T1000 (cell line): ENCODE measurements at places on chromosomes 12 and 14.

GRCh38 chr12:104182621-104183378, 32.8 kb upstream of the TXNRD1 start:
- no peak for DNase-seq

DNA sequence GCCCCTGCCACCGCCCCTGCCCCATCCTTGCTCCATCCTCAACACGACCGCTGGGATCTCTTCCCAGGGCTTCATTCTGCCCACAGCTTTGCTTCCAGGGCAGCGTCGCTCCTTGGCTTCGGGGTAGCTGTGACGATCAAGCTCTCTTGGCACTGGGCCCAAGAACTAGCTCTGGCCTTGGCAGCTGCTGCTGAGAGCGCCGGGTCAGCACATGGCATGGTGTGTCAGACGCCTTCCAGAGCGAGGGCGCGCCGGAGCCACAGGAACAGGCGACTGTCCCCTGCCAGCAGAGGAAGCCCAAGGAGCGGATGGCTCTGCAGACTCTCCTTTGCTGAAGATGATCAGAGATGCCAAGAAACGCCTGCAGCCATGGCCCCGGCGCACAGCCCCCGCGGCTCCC, 15.9 kb downstream of the RAB35 start:
- DNase-seq: no peak

GRCh38 chr14:94120667-94121340, 8.6 kb downstream of the IFI27L2 start:
- DNase-seq: peak; percentile 61

DNA sequence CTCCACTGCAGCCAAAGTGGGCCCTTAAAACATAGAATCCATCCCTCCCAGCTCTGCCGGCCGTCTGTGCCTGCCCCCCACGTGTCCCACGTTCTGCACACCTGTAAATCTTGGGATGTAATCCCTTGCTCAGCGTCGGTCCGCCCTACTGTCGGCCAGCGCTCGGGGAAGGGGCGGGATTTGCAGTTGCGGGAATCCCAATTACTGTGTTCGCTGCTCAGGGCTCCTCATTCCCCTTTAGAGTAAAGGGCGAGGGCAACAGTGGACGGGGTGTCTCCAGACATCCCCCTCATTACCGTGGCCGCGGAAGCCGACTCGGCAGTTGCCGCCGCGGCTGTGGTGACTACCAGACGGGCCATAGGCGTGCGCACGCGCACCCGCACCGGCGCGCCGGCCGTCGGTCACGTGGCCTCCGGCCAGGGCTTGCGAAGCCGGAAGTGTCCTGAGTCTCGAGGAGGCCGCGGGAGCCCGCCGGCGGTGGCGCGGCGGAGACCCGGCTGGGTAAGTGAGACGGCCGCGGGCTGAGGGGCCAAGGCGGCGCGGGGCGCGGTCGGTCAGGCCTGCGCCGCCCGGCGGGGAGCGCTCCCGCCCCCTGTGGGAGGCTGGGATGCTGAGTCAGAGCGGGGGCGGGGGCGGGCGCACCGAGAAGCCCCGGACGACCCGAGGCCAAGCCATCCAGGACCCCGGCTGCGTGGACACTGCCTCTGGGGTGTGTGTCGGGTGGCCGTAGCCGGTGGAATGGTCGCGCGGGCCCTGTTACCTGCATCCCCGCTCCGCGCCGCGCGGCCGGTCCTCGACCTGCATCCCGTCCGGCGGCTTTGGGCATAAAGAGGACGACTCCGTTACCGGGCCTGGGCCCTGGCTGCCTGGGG, at the start of gene TBK1:
TSS of gene TBK1 (plus strand) at position 434 of the 872 bp plus-strand sequence. CDS start 3,751 bp downstream, outside the sequence.
- DNase-seq: peak; percentile 92

- DNase-seq: no peak
These were observed 4.3 kb downstream of the DEGS2 start for GRCh38 chr14:100155049-100155621.

DNA sequence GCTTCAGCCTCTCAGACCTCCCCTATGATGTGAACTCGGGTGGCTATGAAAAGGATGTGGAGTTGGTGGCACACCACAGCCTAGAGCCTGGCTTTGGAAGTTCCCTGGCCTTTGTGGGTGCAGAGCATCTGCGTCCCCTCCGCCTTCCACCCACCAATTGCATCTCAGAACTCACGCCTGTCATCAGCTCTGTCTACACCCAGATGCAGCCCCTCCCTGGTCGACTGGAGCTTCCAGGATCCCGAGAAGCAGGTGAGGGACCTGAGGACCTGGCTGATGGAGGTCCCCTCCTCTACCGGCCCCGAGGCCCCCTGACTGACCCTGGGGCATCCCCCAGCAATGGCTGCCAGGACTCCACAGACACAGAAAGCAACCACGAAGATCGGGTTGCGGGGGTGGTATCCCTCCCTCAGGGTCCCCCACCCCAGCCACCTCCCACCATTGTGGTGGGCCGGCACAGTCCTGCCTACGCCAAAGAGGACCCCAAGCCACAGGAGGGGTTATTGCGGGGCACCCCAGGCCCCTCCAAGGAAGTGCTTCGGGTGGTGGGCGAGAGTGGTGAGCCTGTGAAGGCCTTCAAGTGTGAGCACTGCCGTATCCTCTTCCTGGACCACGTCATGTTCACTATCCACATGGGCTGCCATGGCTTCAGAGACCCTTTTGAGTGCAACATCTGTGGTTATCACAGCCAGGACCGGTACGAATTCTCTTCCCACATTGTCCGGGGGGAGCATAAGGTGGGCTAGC, 7.0 kb upstream of the RPS26 start:
- no peak for DNase-seq

DNA sequence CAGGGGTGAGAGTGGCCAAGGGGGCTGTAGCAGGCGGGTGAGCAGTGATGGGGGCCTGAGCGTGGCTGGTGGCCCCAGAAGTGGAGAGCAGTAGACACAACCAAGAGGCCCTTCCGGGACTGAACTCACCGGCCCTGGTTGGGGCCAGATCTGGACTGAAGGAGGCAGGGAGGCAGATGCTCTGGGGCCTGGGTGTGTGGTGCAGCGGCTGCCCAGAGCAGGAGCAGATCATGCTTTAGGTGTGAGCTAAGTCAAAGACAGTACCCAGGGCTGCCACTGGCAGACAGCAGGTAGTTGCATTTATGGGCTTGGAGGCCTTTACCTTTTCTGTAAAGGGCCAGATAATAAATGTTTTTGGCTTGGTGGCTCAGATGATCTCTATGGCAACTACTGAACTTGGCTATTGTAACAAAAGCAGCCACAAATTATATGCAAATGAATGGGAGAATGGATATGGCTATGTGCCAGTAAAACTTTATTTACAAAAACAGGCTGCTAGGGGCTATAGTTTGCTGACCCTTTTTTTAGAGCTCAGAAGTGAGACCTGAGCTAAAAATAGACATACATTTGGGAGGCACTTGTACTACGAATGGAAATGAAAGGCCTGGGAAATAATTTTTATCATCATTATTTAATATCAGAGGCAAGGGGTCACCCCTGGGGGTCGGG, 25.6 kb downstream of the SETD1B start:
- no peak for DNase-seq

- no peak for DNase-seq
These were observed 73.5 kb downstream of the PPP2R5C start for GRCh38 chr14:101834800-101835547.

DNA sequence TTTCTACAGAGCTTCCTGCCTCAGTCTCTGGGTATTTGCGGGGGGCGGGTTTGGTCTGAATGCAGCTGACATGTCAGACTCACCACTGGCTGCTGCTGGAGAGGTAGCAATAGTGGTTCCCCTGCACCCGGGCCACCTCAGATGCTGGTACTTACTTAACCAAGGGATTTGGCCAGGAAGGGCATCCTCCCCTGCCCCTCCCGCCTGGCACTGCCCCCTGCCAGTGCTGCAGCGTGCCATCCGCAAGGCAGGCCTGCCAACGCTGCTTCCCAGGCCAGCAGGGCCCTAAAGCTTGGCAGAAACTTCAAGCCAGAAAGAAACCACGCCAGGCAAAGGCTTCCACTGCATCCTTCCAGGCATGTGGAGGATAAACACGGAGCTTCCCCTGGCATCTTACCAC, 22.1 kb downstream of the RAB35 start:
- no peak for DNase-seq

DNA sequence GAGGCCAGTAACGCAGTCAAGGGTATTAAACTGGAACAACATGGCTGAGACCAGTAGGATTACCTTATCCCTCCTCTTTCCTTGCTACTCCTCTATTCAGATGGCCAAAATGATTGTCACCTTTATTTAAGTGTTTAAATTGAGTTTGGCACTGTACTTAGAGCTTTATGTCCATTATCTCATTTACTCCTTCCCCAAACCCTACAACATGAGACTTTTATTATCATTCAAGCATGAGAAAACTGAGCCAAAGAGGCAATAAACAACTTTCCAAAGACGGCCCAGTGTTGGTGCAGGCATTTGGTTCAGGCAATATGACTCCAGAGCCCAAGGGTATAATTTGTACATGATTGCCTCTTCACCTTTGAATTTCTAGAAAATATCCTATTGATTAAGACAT, 370.9 kb upstream of the KITLG start:
- no peak for DNase-seq

DNA sequence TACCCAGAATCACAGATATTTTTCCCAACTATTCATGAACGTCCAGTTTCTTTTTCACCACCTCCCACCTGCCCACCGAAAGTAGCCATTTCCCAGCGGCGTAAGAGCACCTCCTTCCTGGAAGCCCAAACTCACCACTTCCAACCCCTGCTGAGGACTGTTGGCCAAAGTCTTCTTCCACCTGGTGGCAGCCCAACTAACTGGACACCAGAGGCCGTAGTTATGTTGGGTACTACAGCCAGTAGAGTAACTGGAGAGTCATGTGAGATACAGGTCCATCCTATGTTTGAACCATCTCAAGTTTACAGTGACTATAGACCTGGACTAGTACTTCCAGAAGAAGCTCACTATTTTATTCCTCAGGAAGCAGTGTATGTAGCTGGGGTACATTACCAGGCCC, 81.6 kb downstream of the RAD52 start:
- DNase-seq: no peak

DNA sequence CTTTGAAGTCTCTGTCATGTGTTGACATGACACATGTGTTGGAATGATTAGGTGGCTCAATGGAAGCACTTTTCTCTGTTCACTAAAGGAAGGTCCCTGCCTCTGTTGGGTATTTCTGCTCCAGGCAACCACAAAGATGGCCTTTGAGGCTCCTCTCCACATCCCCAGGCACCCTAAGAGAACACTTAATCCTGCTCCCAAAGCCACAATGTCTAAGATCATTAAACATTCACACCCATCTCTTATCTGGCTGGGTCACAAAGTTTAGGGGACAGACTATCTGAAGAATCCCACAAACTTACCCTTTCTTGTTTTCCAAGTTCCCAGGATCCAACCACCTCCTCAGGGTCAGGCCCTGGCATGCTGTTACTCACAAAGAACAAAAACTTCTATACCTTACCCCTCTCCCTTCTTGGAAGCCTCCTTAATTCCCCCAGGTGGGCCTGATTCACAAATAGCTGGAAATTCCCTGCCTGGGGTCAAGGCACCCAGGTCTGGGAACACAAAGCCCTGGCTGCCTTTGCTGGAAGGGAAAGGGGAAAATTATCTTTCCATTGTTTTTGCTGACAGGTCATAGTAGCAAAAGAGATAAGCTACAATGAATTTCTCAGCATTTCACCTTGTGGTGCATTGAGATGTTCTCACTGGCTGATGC, 333.7 kb downstream of the PCNX1 start:
- DNase-seq: no peak

DNA sequence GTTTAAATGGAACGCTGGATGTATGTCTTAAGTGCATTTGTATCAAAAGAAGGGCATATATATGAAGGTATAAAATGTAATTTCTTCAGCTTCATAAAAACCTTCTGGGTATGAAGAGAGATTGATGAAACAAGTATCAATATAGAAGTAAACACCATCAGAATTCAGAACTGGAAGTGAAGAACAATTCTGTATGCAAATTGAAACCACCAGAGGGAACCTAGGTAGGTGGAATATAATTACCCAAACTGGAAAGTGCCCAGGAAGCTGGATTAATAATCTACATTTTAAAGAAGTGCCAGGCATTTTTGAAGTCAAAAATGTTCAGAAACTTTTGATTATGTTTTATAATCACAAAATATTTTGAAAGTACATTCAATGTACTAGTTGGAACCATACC, 336.2 kb upstream of the GARIN6 start:
- no peak for DNase-seq

- no peak for DNase-seq
These were observed 29.0 kb upstream of the MAX start for GRCh38 chr14:65131301-65131701.

DNA sequence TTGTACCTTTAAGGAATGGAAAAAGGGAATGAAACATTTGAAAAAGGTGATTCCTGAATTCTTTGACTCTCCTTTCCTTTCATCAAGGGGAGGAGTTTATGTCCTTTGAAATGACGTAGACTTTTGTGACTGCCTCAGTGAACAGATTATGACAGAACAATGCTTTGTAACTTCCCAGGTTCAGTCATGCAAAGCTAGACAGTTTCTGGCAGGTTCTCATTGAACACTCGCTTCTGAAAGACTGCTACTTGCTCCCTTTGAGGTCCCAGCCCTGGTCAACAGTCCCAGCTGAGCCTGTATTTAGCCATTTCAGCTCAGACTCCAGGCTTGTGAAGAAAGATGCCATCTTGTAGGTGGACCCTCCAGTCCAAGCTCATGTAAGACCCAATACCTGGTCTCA, 1178.9 kb downstream of the BCL11B start:
- DNase-seq: no peak

DNA sequence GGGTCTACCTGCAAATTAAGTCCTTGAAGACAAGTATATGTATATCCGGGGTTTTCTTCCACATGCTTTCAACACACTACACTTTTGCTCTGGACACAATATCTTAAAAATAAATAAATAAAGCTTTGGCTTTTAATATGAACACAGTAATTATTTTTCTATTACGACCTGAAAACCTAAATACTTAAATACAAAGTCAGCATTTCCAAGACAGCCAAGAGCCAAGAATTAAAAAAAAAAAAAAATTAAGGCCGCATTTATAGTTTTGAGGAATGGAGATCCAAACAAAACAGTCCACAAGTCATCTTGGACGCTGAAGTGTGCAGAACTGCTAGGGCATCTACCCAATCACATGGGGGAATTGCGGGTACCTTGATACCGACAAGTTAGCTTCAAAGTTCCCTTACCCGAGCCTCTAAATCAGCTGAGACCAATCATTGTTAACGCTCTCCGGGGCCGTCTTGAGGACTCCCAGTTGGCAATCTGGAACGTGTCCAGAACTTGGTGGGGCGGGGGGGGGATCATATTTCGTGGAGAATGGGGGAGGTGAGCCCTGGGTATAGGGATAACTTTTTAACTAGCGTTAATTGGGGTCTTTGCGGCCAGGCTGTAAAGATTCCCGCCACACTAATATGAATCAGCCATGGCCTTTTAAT, 731 bp upstream of the PCNX4 start:
- peak; percentile 53 for DNase-seq

DNA sequence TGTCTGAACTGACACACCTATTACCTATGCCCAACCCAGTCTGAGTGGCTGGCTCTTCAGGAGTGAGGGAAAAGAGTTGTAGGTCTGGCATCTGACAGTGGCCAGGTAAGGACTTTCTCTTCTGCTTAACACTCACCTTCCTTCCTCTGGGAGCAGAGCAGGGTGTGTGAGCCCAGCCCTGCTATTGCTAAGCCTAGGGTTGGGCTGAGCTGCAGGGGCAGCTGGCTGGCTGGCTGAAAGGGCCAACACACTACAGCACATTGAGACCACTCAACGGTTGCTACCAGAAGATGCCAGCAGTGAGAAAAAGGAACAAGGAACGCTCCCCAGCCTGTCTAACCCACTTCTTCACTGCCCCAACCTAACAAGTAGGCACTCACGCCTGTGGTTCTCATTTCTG, 201.2 kb downstream of the DPF3 start:
- no peak for DNase-seq

GRCh38 chr12:109743076-109743910, 29.7 kb downstream of the FAM222A start:
- no peak for DNase-seq
